ENCODE measurements at places on chromosomes 3 and 15.

DNA sequence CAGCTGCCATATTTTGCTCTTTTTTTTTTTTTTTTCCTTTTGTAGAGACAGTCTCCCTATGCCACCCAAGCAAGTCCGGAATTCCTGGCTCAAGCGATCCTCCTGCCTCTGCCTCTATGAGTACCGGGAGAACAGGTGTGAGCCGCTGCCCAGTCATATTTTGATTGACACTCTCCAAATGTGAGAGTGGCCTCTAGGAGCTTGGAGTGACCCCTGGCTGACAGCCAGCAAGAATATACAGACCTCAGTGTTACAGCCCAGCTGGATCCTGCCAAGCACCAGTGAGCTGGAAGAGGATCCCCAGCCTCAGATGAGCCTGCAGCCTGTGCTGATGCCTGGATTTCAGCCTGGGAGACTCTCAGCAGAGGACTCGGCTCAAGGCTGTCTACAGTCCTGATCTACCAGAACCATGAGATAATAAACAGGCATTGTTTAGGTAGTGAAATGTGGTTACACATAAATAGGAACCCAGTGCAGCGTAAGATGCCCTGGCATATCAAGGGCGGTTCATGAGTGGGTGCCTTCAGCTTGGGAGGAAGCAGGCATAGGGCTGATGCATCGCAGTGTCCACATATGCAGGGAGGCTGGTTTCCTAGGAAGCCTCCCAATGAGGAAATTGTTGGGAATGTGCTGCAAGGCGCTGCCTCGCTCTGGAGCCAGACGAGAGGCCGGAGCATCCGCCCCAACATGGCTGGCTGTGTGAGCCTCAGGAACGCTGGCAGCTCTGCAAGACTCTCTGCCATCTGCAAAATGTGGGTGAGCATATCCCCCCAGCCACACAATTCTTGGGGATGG lies 38.9 kb upstream of the ATP10A start:
- peak; percentile 37 for DNase-seq

- DNase-seq = no peak
Observed at GRCh38 chr15:37098468-37099318, 1.7 kb downstream of the MEIS2 start.

DNA sequence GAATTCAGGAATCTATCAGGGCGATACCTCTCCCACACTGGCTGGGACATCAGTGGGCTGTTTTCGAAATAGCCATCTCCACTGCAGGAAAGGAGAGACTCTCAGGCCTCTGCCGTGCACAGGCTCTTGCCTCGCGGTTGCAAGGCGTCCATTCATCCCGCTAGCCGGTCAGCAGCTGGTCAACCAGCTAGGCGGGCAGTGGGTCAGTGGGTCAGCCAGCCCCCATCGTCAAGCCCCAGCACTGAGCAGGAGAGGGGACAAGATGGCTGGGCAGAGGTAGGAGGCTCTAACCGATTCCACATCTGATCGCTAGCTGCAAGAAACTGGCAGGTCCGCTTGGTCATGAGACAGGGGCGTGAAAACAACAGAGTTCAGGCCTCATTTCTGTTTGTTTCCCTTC lies 45.1 kb downstream of the MUC4 start:
- no peak for DNase-seq

- DNase-seq = no peak
Observed at GRCh38 chr3:168250415-168250861, 154.7 kb upstream of the GOLIM4 start.

DNA sequence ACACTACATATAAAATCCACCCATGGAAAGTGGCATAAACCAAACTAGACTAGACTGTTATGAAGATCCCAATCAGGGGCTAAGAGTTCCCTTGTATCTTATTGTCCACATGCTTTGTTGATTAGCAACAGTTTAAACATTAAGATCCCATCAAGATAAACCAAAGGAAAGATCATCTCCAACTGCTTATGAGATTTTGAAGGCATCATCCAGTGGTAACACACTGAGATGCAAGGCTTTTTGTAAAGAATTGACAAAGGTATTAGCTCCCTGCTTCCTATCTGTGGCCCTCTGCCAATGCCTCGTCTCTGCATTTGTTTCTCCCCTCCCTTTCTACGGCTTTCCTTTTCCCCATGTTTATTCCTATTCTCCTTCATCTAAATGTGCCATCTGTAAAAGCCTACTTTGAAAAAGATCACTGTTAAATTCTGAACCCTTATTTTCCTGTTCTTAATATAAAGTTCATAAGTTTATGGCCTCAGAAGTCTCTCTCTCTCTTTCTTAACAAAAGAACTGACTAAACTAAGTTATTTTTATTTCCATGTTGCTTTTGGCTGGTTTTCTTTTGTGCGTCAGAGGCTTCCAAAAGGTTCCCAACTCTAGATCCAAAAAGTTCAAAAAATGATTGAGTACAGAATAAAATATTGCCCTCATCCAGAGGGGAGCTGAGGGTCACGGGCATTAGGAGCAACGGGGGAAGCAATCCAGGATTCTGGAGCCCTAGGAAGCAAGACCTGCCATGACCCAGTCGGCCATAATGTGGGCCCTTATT lies 5.5 kb downstream of the PLD1 start:
- DNase-seq = no peak

DNA sequence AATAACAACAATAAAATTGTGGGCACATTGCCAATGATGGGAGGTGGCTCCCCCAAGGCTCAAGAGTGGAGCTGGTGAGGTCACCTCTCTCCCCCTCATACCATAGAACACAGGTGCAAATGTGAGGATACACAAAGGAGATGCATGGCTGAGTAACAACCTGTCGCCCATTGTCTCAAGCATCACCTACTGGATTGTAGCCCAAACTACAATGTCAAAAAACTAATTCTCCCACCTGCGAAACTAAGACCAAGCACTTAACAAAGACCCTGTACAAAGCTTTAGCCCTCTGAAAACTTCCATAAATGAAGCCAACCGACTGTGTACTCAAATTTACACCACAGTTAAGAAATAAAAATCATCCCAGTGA lies 50.4 kb upstream of the IGSF11 start:
- no peak for DNase-seq

DNA sequence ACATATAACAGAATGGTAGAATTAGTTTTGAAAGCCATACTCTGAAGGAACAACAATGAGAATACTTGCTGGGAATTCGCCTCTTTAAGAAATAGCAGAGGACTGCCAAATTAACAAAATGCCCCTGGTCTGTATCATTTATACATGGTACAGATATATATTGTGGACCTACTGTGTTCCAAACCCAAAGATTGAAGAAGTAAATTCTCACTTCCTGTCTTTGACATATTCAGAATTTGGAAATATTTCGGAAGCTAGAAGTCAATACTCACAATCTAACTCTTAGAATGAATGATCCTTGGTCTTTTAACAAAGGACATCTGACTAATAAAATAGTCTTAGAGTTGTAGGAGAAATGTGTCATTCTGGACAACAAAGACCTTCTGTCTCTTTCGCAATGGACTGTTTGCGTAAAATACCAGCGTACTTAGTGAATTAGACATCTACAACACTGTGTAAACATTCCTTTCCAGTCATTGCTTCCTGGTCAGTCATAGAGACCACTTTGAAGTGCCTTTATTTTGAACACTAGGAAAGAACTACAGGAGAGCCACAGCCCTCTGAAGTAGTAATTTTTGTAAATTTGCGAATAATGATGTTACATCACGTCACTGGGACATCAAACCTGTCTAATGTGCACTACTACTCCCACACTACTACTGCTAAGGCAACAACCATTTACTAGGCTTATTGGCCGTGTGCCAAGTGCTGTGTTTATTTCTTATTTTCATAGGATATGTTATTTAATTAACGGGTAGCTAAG lies 68.0 kb downstream of the CHL1 start:
- DNase-seq = no peak

- no peak for DNase-seq
Observed at GRCh38 chr3:168653255-168653654, 557.5 kb upstream of the GOLIM4 start.

- no peak for DNase-seq
Observed at GRCh38 chr3:55807210-55807609, 320.1 kb upstream of the WNT5A start.

GRCh38 chr3:32891365-32891764 lies 60.1 kb upstream of the CCR4 start:
- no peak for DNase-seq

- no peak for DNase-seq
Observed at GRCh38 chr15:50747523-50747922, 18.0 kb downstream of the SPPL2A start.

- no peak for DNase-seq
Observed at GRCh38 chr3:27253831-27254230, 115.4 kb downstream of the NEK10 start.

DNA sequence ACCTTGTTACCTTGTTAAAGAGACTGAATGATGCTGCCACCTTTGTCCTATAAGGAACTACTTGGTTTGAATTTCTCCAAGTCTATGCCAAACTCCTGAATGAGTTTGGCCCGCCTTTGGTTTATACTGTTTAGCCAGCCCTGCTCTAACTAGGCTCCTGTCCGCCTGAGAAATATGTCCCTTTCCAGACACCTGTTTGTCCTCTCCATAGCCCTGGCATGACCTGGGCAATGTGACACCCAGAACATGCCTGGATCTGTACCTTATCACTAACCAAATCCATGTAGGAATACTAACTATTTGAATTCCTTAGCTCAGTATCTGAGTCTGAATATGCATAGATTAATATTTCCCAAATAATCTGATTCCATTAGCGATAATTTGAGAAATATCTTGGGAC lies 24.4 kb upstream of the TMC3 start:
- DNase-seq = no peak

- no peak for DNase-seq
Observed at GRCh38 chr3:168427156-168427555, 331.4 kb upstream of the GOLIM4 start.

DNA sequence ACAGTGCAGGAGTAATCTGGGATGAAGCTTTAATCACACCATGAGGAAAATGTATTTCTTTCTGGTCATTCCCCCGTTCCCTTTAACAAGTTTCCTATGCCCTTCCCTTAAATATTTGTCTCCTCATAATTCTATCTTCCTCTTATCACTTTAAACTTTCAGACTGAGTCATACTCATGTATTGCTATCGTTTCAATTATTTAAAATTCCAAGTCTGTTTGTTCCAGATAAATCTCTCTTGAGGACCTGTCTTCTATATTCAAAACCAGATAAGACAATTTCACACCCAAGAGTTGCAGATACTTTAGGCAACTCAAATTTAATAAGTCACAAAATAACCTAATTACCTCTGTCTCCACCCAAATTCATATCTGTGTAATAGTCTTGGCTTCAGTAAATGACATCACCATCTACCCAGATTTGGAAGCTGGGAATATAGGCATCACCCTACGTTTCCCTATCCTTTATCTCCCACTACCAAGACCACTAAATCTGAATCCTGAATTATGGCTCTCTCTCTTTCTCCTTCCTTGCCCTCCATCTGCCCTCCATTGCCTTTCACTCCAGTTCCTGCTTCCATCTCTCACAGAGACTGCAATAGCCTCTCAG lies 220.1 kb downstream of the PYDC2 start:
- DNase-seq = no peak

DNA sequence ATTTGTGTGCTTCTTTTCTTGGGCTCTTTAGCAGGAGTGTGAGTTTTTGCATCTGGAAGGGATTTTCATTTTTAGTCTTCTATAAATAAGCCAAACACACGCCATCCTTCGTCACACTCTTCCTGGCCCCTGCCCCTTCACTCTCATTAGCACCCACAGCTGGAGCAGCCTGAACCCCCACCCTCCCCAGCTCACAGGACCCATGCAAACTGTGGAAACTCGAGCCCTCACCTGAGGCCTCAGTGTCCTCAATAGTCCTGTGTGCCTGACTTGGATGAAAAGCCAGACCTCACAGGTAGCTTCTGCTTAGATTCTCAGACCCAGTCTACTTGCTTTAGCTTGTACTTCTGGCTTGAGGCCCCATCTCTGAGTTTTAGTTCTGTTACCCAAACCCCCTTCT lies 167.9 kb downstream of the MTHFS start:
- DNase-seq = no peak

- DNase-seq = no peak
Observed at GRCh38 chr3:181711325-181712135, at the start of gene SOX2. SOX2 (plus strand) TSS chr3:181711925; CDS start chr3:181712361, 436 bp downstream.

- DNase-seq = no peak
Observed at GRCh38 chr3:179081885-179082284, 10.3 kb upstream of the ZMAT3 start.

- DNase-seq = no peak
Observed at GRCh38 chr3:114089675-114090074, 33.1 kb downstream of the QTRT2 start.

DNA sequence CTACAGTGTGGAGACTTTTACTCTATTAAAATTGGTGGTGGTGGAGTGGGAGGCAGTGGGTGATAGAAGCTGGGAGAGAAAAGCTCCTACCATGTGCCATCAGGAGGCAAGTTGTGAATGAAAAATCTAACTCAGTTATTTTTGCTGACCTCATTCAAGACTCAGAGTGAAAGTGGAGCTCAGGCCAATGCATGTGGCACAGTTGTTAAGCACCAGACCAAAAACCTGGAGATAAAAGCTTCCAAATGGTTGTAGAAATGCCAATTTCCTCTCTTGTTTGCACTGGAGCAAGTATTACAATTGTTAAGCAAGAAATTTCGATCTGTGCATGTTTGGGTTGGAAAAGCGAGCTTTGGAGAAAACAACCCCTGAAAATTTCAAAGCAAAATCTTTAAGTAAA lies 81.5 kb upstream of the PRICKLE2 start:
- DNase-seq = no peak

DNA sequence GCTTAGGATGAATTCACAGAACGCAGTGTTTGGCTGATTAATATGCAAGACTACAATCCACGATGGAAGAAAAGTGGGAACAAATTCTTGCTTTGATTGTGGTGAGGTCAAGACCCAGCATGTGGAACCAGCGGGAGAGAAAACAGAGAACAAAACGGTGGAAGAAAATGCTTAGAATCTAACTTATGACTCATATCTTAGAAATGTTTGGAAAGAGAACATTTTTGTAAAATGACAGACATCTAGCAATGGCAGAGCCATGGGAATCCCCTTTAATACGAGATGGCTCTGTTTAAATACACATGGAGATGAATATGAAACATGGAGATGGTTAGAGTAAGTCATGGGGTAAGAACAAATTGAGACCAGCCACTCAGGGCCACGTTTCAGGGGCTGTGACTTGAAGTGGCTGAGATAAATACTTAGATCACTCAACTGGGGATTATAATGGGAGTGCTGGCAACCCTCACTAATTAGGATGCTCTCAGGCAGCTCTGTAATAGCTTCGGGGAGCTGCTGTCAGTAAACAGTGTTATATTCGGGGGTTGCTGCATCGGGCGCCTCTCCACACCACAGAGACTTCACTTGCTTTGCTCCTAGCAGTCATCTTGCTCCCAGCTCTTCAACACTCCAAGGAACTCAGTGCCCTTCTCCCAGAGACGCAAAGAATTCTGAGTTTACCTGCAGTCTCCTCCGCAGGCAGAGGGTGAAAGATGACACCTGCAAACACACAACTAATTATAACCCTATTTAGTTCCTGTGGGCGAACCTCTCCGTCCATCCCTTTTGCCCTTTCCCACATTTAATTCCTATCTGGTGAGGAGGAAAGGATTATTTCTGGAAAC lies 68.0 kb upstream of the ONECUT1 start:
- no peak for DNase-seq

GRCh38 chr3:17645074-17645698 lies 97.2 kb downstream of the TBC1D5 start:
- DNase-seq = peak; percentile 81
